ENCODE measurements at places on chromosomes 6 and 20. TPM values are rescaled to one million over a fixed set of nuclear protein-coding genes. Genes with fewer than 3 reads are reported as not detected.

Gene SMOC2
- total RNA-seq = 167 TPM

Gene CEP250
- 36.9 TPM for total RNA-seq

Gene DPPA5
- total RNA-seq = 4.1 TPM

Gene TMEM170B
- 5.7 TPM for total RNA-seq

Gene DLL1
- 16.0 TPM for total RNA-seq

Gene CCND3
- 145 TPM for total RNA-seq

GRCh38 chr20:41095110-41095969 is 42.0 kb upstream of the PLCG1 start:
- DNase-seq = peak; percentile 47

DNA sequence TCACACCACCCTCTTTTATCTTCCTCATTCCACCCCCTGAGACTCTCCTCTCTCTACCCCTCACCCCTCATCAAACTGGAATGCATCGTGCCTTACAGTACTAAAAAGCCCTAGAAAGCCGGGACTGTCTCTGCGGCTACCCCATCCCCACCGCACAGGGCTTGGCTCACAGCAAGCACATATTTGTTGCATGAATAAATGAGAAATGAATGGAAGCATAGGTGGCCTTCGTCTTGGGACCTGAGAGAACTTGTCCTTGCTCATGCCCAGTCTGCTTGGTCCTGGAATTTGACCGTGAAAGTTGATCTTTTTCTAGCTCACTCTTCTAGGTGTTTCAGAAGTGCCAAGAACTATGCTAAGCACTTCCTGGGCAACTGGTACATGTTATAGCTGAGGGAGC is 53.3 kb downstream of the APCDD1L start:
- no peak for DNase-seq

GRCh38 chr6:161921602-161922395 is 647.9 kb upstream of the AGPAT4 start:
- no peak for DNase-seq

- no peak for DNase-seq
Observed at GRCh38 chr6:51562198-51562597, 525.2 kb downstream of the PKHD1 start.

DNA sequence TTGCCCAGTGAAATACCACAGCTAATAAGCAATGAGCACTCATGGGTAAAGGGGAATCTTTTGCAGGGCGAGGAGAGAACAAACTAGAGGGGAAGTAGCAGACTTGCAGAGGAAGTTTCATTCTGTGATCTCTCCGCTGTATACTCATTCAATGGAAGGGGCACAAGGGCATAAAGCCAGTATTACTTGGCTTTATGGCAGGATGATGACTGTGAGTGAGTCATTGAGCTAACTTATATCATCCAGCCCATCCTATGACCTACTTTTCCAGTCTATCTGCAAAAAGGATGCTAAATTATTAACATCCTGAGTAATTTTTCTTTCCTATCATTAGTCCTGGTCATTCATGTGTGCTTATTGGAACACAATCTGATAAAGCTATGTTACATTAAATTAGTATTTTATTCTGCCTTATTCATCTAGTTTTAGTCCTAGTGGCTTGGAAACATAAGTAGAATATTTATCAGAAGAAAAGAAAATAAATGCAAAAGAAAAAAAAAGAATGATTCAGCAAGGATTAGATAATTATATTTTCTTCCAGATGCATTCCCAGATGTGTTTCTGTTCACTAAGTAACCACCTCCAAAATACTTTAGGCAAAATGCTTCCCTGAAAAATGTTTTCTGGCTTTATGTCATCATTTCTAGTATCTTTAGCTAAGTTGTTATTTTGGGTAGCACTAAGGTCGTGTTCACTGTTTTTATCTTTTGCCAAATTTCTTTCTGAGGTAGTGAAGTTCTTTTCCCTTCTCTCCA is 471.7 kb downstream of the CDKAL1 start:
- no peak for DNase-seq

DNA sequence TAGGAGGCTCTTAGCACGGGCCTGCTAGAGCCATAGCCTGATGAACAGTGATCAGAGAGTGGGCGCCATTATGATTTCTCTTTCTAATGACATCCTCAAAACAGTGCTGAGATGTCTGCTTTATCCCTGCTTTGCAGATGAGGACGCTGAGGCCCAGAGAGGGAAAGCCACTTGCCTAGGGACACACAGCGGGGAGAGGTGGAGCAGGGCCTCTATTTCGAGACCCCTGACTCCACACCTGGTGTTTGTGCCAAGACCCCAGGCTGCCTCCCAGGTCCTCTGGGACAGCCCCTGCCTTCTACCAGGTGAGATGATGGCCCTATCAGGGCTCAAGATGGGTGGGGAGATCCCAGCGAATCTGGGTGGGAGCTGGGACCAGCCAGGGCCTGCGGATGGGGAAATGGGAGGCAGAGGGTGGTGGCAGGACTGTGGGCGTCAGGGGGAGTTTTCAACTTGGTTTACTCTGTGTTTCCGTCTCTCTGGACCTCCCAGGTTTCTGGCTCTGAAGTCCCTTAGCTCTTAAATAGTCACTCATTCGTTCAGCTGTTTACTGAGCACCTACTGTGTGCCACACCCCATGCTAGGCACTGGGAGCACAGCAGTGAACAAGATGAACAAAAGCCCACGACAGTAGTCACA is 36.7 kb downstream of the SRC start:
- no peak for DNase-seq

- no peak for DNase-seq
Observed at GRCh38 chr6:107698146-107698545, 126.0 kb downstream of the SCML4 start.

DNA sequence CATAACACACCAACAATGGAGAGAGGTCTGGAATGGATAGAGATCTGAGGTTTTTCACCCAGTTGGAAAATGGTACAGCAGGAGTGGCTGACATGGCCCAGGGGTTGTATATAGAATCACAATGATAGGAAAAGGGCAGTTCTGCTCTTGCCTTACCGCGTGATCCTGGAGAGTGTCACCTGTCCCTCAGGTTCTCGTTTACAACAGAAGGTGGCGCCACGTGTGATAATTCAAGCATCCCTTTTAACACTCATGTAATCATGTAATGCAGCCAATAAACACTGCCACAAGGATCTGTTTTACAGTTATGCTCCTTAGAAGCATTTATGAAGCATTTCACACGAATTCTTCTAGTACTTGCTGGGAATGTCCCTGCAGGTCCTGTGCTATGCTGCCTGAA is 12.9 kb upstream of the WFDC2 start:
- no peak for DNase-seq

DNA sequence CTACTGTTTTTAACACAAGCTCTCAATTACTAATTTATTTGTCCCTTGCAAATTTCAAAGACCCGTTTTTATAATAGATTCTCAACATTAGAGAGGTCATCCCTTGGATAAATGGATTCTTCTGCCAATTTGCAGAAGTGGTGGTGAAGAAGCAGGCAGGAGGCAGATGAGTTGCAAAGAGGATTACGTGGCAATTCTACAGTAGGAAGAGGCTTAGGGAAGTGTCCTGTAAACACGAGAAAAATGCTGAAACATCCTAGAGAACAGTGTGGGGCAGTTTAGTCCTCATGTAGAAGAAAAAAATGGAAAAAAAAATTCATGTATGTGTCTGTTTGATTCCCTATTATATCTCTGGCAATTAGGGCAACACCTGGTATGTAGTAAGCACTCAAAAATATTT is 87.6 kb downstream of the BMP2 start:
- DNase-seq = no peak

DNA sequence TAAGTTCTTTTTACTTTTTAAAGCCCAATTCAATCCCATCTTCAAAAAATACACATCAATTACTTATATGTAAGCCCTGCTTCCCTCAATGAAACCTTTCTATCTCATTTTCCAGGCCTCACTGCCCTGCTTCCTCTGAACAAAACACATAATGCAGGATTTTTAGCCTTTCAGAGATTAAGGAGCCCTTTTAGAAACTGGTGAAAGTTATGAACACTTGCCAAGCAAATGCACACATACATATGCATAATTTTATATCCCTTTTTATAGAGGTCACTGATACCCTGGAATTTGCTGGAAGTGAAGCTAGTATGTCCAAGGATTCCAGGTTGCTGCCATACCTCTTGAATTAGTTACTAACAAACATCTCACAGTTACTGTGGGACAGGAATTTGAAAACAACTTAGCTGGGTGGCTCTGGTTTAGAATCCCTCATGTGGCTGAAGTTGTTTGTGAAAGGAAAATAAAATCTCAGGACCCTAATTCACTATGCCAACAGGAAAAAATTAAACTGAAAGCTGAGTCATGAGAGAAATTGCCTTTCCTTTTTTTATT is 75.8 kb downstream of the UBE3D start:
- DNase-seq = no peak

GRCh38 chr6:12208190-12208589 is 82.0 kb upstream of the EDN1 start:
- DNase-seq = no peak

- DNase-seq = no peak
Observed at GRCh38 chr6:167551628-167552257, 226.9 kb downstream of the TTLL2 start.

- DNase-seq = peak; percentile 3
Observed at GRCh38 chr6:170189236-170189635, 101.6 kb downstream of the DLL1 start.

- DNase-seq = no peak
Observed at GRCh38 chr6:143107911-143108761, 47.4 kb downstream of the AIG1 start.

- DNase-seq = no peak
Observed at GRCh38 chr6:51505434-51505833, 582.0 kb downstream of the PKHD1 start.

DNA sequence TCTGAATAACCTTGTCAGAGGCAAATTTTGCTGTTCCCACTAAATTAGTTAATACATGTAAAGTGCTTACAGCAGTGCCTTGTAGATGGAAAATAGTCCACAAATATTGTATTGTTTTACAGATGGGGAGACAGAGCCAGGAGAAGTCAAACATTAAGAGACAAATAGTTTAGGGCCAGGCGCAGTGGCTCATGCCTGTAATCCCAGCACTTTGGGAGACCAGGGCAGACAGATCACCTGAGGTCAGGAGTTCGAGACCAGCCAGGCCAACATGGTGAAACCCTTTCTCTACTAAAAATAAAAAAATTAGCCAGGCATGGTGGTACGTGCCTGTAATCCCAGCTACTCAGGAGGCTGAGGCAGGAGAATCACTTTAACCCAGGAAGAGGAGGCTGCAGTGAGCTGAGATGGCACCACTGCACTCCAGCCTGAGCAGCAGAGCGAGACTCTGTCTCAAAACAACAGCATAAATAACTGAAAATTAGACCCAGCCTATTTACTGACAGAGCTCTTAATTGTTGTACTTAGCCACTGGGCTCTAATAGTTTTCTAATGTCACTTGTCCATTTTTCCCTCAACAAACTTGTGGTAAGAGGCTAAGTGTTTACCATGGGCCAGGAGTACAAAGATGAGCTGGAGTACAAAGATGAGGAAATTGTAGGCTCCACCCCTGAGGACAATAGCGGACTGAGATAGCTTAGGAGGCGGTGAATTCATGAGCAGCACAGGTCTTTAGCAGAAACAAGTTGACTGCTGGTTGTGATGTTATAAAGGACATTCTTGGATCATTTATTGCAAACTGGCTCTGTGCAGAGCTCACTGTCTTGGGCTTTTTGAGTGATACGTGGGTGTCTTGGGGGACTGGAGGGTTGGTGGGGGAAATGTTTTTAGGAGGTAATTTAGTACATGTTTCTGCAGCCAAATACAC is 6.4 kb downstream of the ZSWIM3 start:
- no peak for DNase-seq

- no peak for DNase-seq
Observed at GRCh38 chr20:31872406-31872805, 2.0 kb downstream of the TTLL9 start.

GRCh38 chr20:60579941-60580515 is 621.8 kb downstream of the CDH26 start:
- DNase-seq = no peak

- DNase-seq = no peak
Observed at GRCh38 chr20:45798935-45799642, 7.3 kb downstream of the DNTTIP1 start.

All from prostate gland (tissue), 2 donors.